ENCODE measurements at places on chromosomes 1 and 21.

DNA sequence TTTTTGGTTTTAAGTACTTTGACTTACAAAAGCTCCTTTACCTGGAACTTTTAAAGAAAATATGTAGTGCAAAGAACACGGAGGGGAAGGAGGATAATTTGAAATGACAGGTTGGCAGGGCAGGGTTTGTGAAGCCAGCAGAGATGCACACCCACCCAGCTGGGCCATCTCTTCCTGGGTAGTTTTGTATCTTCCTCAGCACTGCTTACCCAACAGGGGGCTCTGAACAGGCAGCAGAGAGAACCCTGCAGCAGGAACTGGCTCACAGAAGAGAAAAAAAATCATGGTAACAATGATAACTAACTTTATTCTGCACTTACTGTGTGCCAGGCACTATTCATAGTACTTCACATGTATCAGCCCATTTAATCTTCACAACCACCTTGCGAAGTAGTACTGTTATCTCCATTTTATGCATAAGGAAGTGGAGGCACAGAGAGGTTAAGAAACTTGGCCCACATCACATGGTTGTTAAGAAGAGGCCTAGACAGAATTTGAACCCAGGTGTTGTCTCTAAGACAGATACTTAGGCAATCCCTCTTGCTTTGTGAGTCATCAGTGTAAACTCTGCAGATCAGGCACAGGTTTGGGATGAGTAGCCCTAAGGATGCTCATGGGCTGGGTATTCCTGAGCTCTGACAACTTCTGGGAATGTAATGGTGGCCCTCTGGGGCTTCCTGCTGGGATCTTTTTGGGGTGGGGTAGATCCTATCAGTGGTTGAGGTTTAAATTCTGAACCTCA lies 60.8 kb downstream of the ELK4 start:
- no peak for DNase-seq

DNA sequence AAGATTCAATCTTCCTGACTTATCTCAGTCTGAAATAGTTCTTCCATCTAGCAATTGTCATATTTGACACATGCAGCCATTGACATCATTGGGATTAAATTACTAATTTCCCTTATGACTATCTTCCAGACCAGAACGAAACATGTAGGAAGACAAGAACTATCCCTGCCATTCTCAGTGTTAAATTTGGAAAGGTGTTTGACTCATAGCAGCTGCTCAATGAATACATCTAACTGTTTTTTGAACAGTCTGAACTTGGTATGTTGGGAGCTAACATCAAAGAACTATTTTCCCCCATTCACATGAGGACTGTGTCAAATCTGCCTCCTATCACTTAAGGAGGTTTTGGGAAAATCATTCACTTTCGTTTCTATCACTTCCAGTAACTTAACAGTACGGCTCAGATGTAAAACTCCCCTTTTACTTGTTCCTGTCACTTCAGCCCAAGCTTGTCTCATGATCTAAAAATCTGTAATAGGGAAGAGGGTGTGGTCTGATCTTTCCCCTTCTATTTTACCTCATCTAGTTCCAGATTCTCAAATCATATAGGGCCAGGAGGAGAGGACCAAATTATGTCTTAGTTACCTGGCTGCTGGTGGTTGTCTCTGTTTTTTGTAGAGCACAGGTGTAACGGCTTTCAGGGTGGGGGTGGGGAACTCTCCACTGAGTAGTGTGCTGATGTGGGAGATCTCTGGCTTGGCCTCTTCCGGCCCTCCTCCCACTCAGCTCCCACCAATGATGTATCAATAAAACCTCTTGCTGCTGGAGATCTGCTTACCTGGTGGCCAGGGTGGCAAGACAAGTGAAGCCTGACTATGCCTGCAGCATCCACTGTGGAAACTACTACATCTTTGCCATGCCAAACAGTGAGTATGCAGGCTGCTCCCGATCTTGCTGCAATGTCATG lies 26.2 kb upstream of the SLAMF1 start:
- DNase-seq: no peak

DNA sequence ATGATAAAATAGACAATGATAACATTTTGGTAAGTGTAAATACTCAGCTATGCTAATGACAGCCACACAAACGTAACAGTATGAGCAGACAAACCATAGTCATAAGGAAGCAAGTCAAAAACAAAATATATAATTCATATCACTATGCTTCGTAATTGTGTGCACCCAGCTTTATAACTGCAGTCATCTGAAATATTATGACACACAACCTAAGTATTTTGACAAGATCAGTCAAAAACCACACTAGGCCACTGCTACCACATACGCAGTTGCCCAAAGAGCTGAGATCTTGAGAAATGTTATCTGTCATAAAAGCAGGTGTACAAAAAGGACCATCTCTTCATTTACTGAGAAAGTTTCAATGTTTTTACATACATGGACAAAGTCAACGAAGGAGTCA lies 26.0 kb downstream of the RNASEL start:
- no peak for DNase-seq

DNA sequence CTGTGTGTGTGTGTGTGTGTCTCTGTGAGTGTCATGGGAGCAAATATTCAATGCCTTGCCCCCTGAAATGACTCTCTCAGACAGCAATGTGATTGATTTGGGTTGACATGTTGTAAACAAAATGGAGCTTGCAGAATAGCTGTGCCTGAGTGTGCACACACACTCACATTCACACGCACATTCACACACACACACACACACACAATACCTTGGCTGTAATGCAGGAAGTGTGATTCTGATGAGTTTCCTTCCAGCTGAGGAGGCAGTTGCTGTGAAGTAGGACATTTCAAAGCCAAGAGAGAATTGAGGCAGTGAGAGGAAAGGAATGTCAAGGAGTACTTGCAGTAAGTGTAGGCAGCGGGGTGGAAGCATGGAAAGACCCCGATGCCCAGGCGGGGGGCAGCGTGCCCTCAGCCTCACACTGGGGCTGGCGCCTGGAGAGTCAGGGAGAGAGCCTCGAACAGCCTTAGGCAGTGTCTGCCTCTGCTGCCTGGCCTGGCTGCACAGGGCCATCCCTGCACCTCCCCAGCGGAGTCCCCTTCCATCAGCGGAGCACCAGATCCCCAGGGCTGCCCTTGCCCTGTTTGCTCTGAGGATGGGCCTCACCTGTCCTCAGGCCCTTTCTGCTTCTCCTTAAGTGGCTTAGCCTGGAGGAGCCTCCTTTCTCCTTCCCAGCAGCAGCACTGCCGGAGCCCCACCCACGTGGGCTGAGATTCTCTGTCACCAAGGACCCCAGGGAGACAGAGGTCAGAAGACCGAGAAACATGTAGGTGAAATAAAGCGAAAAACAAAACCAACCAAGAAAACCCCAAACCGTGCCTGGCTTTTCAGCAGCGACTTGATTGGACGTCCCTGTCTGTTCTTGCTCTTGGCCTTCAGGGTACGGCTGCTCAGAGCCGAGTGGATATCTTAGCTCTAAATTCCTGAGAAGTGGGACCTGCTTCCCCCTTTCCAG lies 9.2 kb downstream of the VASH2 start:
- no peak for DNase-seq

DNA sequence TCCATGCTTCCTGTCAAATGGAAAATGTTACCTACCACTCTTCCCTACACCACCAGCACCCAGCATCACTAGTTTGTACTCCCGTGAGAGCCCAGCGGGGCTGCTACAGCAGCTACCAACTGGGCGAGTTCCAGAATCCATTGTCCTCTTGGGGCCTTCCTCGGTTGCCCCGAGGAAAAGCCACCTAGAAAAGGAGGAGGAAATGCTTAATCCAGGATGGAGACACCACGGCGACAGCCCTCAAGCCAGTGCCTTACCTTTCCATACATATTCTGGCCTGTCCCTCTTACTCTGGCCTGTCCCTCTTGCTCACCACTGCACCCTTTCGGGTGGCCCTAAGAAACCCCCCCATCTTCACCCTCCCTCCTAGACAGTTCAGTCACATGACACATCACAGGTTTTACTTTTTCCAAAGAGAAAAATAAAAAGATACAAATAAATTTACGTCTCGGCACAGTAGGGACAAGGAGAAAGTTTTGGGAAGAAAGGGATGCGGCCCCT lies 478 bp downstream of the RIT1 start:
- DNase-seq: peak; percentile 53

DNA sequence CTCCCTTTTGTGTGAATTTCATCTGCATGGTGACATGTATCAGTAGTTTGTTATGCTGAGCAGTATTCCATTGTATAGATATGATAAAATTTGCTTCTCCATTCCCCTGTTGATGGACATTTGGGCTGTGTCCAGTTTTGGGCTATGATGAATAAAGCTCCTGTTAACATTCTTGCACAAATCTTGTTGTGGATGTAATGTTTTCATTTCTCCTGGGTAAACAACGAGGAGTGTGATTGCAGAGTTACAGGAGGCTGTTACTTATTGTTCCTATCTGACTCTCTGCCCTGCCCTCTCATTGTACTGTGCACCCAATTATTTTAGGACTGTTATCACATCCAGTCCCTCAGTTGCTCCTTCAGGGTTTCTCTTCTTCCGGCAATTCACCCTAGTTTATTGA lies 24.2 kb downstream of the MAPKAPK2 start:
- no peak for DNase-seq

DNA sequence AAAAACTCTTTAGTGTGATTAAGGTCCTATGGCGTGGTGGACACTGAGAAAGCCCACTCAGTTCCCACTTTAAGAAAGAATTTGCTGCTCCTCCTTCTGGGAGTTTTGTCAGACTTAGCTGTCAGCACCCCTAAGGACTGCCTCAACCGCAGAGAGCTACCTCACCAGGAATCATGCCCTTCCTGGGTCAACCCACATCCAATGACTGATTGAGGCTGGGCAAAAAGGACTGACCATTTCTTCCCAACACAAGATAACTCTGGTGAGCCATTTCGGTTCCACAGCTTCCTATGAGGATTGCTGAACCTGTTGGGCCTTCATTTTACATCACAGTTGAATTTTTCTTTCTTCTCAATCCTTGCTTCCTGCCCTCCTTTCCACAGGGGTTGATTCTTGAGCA lies 197.9 kb downstream of the NCAM2 start:
- DNase-seq: no peak

GRCh38 chr1:230711245-230711644 lies 2.7 kb downstream of the AGT start:
- no peak for DNase-seq

DNA sequence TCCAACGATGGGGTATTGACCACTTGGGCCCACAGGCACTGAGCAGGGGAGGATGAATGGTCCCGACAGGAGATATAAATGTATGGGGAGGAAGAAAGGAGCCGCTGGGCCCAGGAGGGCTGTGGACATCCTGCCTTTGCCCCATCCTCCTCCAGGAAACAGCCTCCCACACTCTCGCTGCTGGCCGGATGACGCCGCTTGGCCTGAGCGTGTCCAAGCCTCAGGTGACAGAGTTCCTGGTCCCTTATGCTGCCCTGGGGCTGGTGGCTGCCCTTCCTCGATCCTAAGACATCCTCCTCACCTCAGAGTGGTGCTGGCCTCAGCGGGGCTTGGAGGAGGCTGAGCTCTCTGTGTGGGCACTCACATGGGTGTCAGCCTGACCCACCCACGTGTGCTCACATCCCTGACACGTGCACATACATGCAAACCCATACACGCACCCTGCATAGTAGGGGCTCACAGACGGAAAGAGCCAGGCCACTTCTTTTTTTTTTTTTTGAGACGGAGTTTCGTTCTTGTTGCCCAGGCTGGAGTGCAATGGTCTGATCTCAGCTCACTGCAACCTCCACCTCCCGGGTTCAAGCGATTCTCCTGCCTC lies 5.9 kb upstream of the SERINC2 start:
- no peak for DNase-seq

- no peak for DNase-seq
These were observed 33.4 kb downstream of the TLR5 start for GRCh38 chr1:223109581-223110026.

Measured in NCI-H2081 (cell line).